ENCODE measurements at places on chromosomes 16 and 17.
A peak's percentile ranks its signal among the peaks of the same experiment; 100 is the strongest.

DNA sequence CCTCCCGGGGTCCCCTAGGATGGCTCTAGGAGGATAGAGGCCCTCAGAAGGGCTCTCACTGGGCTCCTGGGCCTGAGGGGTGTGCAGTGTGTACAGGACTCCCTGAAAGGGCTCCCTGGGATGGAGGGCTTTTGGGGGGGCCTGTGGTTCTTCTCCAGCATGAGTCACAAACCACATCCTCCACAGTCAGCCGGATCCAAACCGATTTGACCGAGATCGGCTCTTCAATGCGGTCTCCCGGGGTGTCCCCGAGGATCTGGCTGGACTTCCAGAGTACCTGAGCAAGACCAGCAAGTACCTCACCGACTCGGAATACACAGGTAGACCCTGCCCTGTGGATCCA lies 4.5 kb downstream of the TRPV2 start:
- DNase-seq: peak; percentile 69

DNA sequence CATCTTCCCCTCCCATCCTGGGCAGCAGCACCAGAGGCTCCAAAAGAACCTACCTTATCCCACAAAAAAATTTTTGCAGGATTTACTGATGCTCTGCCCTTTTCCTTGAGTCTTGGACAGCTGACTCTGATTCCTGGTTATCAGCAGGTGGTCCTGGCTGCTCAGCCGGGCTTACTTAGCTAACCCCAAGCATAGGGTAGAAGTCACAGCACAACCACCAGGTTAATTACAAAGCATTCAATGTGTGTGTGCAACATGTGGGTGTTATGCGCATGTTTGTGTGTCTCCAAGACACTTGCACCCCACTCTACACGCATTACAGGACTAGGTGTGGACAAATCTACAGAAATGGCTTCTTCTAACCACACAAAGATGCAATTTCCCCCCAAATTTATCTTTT lies 36.3 kb downstream of the PECAM1 start:
- DNase-seq: no peak

DNA sequence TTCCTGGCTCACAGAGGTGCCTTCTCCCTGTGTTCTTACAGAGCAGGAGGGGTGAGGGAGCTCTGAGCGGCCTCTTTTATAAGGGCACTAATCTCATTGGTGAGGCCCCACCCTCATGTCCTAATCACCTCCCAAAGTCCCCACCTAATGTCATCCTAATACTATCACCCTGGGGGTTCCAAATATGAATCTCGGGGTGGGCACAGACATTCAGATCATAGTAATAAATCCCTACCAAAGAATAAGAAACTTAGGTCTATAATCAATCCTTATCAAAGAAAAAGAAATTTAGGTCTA lies 32.3 kb upstream of the METRNL start:
- no peak for DNase-seq

GRCh38 chr17:37815536-37815935 lies 70.7 kb upstream of the HNF1B start:
- no peak for DNase-seq

- DNase-seq: peak; percentile 57
Observed at GRCh38 chr16:339680-340079, 12.8 kb downstream of the AXIN1 start.

GRCh38 chr17:79315358-79316105 lies 240.9 kb downstream of the ENGASE start:
- no peak for DNase-seq

DNA sequence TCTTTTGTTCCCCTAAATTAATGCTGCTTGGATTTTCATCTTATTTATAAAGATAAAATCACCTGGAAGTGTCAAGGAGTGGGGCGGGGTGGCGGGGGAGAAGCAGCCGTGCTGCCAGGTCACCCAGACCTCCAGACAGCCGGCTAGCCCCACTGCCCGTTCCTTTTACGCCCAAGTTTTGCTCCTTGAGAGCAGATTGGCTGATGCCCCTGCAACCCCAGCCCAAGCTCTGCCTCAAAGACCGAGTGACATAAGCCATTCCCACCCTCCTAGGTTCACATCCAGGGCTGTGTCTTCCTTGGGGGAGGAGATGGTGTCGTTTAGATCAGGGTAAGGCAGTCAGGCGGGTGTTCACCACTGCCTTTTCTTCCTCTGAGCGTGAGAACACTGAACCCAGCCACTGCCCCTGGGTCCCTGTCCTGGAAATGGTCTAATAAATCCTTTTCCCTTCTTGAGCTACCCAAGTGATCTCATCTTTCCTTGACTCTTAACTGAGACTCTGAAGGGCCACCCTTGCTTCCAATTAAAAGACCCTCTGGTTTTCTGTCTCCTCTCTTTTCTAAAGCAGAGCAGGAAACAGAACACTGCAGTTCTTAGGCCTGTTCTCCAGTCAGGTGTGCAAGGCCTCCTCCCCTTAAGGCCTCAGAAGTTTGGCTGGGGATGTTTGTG lies 5.7 kb downstream of the PDF start:
- DNase-seq: no peak

- DNase-seq: no peak
Observed at GRCh38 chr16:82146957-82147356, 23.1 kb downstream of the MPHOSPH6 start.

GRCh38 chr17:21425736-21426135 lies 49.6 kb downstream of the KCNJ12 start:
- DNase-seq: no peak

GRCh38 chr16:79595231-79595641 lies 5.3 kb downstream of the MAF start:
- DNase-seq: no peak

DNA sequence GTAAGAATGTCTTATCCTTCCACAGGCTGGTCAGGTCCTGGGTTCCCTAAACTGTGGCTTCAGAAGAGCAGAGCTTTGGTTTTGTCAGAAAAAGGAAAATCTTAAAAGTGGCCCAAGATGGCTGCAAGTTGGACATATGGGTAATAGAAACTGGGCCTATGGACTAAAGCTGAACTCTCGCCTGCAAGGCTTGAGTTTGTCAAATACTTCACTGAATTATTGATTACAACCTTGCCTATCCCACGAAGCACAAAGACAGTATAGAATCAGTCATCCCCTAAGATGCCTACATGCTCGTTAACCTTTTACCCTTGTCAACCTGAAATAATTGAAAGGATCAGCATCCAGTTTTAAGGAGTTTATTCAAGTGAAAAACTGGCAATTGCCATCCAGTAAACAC lies 20.7 kb downstream of the RNF112 start:
- no peak for DNase-seq

GRCh38 chr17:77101521-77102410 lies 39.0 kb upstream of the SEC14L1 start:
- no peak for DNase-seq

DNA sequence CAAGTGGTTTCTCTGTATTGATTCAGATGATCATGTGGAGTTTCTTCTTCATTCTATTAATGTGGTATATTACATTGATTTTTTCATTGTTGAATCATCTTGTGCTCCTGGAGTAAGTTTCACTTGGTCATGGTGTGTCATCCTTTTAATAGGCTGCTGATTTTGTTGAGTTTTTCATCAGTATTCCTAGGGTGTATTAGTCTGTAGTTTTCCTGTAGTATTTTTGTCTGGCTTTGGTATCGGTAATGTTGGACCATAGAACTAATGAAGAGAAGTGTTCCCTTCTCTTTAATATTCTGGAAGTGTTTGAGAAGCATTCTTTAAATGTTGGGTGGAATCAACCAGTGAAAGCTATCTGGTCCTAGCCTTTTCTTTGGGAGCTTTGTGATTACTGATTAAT lies 99.0 kb downstream of the OMG start:
- DNase-seq: no peak

GRCh38 chr17:61140081-61140786 lies 259.4 kb upstream of the TBX2 start:
- DNase-seq: peak; percentile 11

GRCh38 chr17:48004983-48005382 lies 32.6 kb downstream of the COPZ2 start:
- DNase-seq: no peak

GRCh38 chr17:49762151-49762941 lies 1.6 kb downstream of the FAM117A start:
- no peak for DNase-seq

DNA sequence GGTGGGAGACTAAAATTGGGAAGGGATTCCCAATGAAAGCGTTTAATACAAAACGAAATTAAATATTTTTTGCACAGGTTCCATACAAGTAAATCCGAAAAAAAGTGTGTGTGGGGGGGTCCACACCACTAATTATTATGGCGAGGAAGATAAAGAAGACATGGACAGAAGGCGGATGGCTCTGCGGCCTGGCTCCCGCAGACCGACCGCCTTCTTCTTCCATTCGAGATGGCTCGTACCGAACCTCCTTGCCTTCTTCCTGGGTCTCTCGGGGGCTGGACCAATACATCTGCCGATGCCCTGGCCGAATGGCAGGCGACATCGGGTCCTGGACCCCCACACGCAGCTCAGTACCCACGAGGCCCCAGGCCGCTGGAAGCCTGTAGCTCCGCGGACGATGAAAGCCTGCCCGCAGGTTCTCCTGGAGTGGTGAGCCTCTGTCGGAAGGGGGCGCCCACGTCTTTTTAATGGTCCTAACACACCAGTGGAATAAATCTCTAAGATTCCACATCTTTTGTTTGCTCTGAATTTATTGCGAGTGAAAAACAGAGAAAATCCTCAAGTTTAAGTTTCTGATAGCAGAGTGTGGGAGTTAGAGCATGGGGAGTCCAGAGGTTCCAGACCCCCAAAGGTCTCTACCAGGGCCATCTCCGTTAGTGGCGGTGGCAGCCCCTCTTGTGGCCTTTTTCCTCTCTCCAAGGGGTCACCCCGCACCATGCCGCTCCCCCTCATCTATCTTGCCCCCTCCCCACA lies 1.4 kb downstream of the PRAC2 start:
- peak; percentile 74 for DNase-seq

DNA sequence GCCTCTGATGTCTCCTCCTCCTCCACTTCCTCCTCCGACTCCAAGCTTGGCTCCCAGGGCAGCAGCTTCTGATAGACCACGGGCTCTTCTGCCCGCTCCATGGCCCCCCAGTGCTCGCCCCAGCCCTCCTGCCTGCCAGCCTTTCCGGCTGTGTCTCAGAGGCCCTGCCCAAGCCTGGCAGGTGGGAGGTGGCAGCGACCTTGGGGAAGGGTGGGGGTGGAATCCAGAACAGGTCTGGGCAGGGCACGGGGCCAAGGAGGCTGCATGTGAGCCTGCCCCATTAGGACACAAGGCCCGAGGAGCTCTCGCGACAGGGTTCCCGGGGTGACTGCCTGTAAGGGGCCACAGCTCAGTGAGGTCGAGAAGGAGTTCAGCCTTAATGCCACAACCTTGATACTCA lies at the start of gene GGT6:
Gene GGT6, minus strand, starts transcription at position 157 of the 400 bp plus-strand sequence. Its CDS starts 56 bp downstream, at position 101.
- no peak for DNase-seq

DNA sequence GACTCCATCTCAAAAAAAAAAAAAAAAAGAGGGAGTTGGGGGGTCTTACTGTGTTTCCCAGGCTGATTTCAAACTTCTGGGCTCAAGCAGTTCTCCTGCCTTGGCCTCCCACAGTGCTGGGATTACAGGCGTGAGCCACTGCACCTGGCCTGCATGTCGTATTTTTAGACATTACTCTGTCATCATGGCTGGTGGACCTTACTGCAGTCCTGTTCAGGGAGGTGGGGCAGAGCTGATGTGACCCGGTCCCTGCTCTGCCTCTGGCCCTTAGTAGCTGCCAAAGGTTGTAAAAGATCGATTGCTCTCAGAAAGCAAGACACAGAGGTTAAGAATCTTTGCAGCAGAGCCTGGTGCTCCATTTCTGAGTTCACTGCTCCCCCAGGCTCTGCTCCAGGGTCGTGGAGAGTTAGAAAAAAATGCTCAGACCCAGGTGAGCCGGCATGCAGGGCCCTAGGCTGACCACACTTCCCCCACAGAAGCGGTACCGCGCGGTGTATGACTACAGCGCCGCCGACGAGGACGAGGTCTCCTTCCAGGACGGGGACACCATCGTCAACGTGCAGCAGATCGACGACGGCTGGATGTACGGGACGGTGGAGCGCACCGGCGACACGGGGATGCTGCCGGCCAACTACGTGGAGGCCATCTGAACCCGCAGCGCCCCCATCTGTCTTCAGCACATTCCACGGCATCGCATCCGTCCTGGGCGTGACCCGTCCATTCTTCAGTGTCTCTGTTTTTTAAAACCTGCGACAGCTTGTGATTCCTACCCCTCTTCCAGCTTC lies 7.1 kb upstream of the LASP1NB start:
- DNase-seq: no peak

- no peak for DNase-seq
Observed at GRCh38 chr16:53598511-53599275, 95.7 kb upstream of the AKTIP start.

DNA sequence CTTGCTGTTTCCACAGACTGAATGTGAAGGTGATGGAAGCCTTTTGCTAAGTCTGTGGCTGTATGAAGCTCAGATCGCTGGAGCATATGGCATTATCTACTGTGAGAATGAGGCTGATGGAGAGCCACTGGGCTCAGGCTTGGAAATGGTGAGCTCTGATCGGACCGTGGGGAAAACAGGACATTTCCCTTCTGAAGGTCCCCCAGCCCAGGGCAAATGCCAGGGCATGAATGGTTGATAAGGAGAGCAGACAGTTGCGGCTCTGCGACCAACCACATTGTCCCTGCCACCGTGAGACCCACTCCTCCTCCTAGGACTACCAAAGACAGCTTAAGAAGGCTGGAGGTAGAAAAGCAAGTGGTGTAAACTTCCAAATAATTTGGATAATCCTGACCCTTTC lies 4.7 kb upstream of the CUEDC1 start:
- no peak for DNase-seq

- DNase-seq: no peak
Observed at GRCh38 chr17:45371414-45372324, 54.8 kb upstream of the MAP3K14 start.

DNA sequence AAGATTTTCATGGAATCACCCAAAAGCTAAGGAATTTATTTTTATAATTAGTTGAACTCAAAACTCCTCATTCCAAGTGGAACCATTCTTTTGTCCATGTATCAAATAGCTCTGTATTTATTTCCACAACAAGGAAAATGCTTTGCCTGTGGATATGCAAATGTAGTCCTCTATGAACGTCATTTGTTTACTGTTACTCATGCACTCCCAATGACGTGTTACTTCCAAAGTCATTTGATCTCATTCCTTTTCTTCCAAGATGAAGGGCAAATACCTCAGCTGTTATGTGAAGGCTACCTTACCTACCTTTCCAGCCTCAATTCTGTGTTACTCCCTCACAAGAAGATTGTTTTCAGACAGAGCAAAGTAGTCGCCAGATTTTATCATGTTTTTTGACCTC lies 83.7 kb downstream of the ITFG1 start:
- no peak for DNase-seq

- DNase-seq: no peak
Observed at GRCh38 chr17:9298776-9299295, 276.8 kb downstream of the STX8 start.
